Activated CD8-positive, alpha-beta T cell treated with anti-CD3 and anti-CD28 coated beads for 36 hours (primary cell): ENCODE measurements at places on chromosomes 11 and 22.

DNA sequence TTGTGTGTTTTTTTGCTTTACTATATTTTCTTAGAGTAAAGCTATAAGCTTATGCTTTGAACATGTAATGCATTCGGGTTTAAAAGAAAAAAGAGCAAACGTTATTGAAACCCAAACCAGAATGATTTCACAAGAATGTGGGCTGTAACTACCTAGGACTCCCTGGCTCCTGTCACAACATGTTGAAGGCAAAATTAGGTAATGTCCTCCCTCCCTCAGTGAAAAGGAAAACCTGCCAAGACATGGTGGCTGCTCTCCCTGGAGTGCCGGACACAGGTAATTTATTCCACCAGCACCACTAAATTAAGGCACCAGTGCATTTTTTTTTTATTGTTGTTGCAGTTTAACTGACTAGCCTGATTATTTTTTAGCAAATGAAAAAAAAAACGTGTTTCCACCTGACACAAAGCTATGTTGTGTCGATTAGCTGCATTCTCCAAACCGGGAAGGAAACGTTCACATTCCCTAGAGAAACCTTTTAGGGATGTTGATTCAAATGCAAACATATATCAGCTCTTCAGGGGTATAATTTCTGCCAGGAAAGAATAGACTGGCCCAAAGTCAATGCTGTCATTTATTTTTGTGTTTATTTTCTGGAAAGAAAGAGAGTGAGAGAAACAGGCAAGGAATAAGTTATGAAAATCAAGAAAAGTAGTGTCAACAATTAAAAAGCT is 134.6 kb downstream of the CCDC34 start:
- DNase-seq: no peak

DNA sequence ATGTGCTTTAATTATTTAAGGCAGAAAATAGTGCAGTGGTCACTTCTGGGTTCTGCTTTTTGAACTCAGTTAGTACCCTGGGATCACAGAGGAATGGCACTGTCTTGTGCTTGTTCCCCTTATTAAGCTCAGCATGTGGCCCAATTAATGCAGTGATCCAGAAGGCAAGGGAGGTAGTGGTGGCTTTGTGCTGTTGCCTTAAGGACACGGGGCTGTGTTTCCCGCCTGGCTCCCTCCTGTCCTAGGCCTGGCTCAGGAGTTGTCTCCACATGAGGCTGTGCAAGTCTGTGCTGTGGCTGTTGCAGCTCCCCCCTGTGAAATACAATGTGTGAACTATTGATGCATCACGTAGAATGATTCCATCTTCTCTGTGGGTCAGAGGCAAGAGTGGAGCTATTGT is 49.2 kb upstream of the CABP7 start:
- DNase-seq: no peak

DNA sequence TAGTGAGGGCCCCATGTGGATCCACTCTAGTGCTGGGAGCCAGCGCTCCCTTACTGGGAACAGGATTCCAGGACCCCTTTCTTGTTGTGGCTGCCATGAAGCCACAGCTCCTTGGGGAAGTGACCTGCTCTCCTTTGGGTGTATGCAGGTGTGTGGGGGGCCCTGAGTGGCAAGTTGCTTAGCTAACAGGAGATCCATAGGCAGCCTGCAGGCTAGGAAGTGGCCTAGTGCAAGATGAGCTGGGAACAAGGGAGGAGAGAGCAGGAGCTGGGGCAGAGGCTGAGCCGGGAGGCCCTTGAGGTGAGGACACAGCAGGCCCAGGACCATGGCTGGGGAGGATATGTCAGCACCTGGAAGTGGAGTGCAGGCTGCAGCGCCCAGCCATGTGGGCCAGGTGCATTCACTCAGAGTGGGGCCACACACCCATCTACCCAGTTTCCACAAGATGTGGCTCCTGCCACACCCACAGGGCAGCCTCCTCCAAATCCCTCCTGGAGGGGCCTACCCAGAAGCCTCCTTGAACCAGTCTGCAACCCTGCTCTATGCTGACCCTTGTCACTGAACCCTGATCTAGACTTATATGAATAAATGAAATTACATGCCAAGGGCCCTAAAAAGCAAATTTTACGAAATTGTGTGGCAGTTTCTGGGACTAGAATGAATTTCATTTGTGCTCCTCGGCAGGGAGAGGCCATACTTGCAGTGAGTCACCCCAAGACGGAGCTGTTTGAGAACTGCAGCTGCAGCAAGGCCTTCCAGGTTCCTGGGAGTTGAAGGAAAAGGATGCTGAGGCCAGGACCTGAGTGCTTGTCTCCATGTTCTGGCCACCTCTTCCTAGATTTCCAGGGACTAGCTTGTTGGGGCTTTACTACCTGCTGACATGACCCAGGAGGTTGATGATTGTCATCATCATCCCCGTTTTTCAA is 3.2 kb downstream of the THAP7 start:
- DNase-seq: no peak

GRCh38 chr11:100682247-100682969 is 4.7 kb upstream of the ARHGAP42 start:
- DNase-seq: no peak

- DNase-seq: no peak
These were observed 10.2 kb upstream of the WEE1 start for GRCh38 chr11:9563196-9563730.

- no peak for DNase-seq
These were observed 32.8 kb downstream of the KCNQ1OT1 start for GRCh38 chr11:2666828-2667570.

- peak; percentile 89 for DNase-seq
These were observed 109.3 kb downstream of the GGTLC2 start for GRCh38 chr22:22753526-22754267.

DNA sequence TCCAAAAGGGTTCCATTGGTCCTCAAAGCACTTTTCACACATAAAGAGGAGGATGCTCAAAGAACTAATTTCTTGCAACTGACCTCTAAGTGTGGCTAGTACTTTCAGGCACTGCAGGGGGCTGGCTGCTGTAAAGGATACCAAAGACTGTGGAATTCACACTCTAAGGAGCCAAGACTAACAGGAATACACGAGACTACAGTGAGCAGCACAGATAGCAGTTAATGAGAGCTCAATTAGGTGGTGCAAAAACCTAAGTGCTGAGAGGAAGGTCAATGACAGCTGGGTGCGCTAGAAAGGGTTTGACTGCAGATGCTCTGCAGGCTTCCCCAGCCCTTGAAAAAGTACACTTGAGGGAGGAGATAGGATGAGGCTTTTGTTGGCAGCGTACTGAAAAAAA is 124.3 kb upstream of the NTM start:
- DNase-seq: no peak

- DNase-seq: no peak
These were observed 50.2 kb upstream of the PICALM start for GRCh38 chr11:86119077-86119476.

DNA sequence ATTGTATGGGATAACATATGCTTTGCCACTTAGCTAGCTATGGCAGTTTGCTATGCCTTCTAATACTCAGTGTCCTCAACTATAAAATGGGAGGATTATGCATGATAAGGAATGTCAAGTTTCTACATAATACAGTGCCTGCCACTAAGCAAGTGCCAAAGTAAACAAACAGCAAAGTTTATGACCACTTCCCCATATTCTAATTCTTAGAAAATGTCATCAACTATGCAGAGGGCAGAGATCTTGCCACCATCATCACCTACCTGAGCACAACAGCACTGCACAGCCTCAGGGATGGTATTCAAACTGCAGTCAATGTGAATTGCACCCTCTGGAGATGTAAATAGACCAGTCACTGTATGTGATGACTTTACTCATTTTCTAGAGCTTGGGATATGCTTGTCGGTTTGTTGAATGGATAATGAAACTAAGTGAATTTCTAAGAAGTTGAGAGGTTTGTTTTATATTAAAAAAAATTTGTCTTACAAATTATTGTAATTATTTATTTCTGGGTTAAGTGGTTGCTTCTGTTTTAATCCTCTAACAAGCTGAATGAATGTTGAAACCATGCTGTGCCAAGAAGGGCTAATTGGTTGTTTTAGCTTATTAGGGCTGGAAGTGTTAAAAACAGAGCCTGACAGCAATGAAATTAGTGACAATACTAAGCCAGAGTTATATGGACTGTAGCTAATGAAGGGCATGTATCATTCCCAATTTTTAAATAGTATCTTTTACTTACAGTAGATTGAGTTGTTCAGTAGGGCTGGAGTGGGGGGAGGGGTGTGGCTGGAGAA is 398.4 kb downstream of the CNTN5 start:
- no peak for DNase-seq

- no peak for DNase-seq
These were observed 3.7 kb downstream of the PTS start for GRCh38 chr11:112229746-112230433.

- no peak for DNase-seq
These were observed 1198.7 kb downstream of the BRD1 start for GRCh38 chr22:48628891-48629543.

- DNase-seq: no peak
These were observed 5.8 kb downstream of the ARL14EP start for GRCh38 chr11:30328681-30329080.

DNA sequence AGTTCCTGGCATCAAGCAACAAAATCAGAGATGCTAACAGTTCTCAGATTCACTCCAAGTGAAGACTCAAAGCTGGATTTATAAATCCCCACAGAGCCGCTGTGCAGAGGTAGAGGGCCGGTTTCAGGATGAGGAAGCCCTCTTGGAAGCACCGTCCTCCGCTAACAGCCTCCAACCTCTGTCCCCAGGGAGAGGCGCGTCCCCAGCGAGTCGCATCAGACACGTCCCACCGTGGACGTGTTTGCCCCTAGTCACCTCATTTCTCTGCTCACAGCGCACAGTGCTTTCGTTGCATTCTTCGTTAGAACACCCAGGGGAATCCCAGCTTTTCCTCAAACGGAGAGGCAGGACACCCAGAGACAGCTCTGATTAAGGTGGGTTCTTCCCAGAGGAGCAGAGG is 642.9 kb downstream of the BRD1 start:
- DNase-seq: no peak

- DNase-seq: no peak
These were observed 9.3 kb downstream of the NUP50 start for GRCh38 chr22:45172881-45173585.

GRCh38 chr22:30662040-30662439 is 5.6 kb downstream of the DUSP18 start:
- DNase-seq: no peak

DNA sequence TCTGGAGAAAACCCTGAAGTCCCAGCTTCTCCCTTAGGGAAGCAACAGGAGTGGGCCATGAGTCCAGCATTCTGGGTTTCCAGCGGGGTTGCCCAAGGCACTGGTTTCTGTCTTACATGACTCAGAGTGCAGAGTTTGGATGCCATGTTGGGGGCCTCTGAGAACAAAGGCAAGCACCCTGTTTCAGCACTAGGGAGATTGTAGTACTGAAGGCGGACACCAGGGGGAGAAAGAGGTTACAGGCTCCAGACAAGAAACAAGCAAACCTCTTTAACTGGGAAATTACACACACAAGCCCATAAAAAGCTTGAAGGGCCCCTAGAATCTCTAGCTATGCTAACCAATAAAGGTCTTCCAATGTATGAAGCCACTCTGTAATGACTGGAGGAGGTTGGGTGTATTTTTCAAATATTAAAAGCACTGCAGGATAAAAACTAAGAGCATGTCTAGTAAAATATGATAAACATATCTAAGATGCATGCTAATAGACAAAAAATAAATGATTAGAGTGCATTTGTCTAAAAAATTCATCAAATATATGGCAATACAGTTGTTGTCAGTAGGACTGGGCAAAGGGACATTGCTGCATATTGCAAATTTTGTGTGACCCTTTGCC is 7.1 kb downstream of the MS4A6E start:
- DNase-seq: peak; percentile 86

DNA sequence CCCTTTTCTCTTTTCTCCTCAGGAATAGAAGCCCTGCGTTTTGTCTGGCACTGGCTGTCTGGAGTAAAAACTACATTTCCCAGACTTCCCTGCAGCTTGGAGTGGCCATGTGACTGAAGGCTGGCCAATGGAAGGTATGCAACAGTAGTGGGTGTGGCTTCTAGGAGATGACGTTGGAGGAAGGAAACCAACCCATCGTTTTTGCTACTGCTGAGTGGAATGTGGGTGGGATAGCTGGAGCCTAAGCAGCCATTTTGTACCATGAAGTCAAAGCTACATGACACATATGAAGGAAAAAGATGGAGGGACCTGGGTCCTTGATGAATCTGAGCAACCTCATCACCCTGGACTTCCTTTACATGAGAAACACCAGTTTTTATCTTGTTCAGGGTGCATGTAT is 19.6 kb downstream of the FGF3 start:
- DNase-seq: no peak

- DNase-seq: peak; percentile 69
These were observed at the start of gene APBB1 for GRCh38 chr11:6419009-6419631. Gene APBB1, minus strand, starts transcription at chr11:6419094. Its CDS starts 7,747 bp downstream, at chr11:6411347.

- DNase-seq: no peak
These were observed 97.5 kb upstream of the CCDC179 start for GRCh38 chr11:22957786-22958185.

GRCh38 chr11:120104041-120104565 is 33.8 kb downstream of the TRIM29 start:
- no peak for DNase-seq

DNA sequence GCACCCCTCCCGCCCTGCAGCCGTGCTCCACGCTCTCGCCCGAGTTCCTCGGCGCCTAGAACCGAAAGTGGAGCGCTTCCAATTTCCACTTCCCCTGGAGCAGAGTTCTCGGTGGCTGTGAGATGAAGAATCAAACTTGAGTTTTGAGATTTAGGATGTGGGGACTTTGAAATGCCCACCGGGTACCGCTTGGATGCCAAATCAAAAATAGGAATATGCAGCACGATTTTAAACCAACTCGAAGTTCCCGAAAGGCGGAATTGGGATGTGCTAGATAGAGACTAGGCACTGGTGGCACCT is 569 bp downstream of the POLA2 start:
- no peak for DNase-seq

GRCh38 chr11:17014321-17014832 is at the start of gene PLEKHA7:
Gene PLEKHA7, minus strand, starts transcription at chr11:17014414. Its CDS starts 13 bp downstream, at chr11:17014401.
- no peak for DNase-seq

GRCh38 chr22:17984114-17984513 is 40.2 kb downstream of the MICAL3 start:
- no peak for DNase-seq

- no peak for DNase-seq
These were observed at the start of gene SHISAL1 for GRCh38 chr22:44312766-44313165. Gene SHISAL1, minus strand, starts transcription at chr22:44312951. Its CDS starts 12,006 bp downstream, at chr22:44300945.

- DNase-seq: no peak
These were observed 58.5 kb downstream of the GUCY1A2 start for GRCh38 chr11:106959800-106960199.

- no peak for DNase-seq
These were observed 214.1 kb downstream of the OPCML start for GRCh38 chr11:133318221-133318620.
